Frontal cortex (tissue), 4 donors: ENCODE measurements at places on chromosomes 12 and 14.

DNA sequence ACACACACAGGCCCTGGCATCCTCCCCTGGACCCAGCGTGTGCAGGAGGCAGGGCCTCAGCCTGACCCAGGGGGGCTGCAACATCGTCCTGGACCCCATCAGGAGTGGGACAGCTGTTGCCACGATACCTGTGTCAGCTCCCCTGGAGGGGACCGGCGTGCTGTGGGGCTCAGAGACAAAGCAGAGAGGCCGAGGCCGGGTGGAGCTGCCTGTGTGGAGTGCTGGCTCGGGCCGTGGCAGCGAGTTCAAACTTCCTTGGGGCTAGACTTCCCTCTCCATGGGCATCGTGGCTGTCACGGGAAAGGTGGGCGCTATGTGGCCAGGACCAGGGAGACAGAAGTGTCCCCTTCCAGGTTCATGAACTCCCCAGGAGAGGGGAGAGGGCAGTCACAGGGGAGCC, 155.0 kb upstream of the SFSWAP start:
- no peak for DNase-seq

DNA sequence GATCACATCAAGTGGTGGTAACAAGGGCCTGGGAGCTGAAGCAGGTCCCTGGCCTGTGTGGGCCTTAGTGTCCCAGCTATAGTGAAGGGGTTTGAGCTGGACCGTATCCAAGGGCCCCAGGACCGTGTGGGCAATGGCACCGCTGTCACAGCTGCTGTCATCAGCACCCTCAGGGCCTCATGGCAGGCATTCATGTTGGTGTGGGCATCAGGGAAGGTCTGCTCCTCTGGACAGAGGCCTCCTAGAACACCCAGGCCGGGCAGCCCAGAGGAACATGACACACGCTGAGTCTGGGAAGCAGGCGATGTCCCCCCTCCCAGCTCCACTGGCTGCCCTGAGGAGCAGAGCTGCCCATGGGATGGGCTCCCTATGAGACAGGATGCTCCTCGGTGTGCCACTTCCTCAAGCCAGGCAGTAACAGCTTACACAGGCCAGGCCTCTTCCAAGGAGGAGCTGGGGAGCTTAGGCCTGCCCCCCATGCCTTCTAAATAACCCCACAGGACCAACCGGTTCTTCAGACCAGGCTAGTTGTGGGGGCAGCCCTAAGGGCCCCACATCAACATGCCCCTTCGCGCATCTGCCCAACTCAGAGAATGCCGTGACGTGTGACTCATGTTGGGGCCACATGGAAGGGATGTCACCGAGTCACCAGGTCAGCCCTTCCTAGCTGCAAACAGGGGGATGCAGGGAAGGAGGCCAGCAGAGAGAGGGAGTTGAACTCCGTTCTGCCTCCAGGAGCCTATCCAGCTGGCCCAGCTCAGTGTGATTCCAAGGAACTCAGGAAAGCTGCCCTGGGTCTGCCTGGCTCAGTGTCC, 80.4 kb downstream of the PITPNM2 start:
- DNase-seq, result no peak

- DNase-seq, result no peak
Measured at GRCh38 chr12:129075460-129076208, 222.4 kb downstream of the GLT1D1 start.

- DNase-seq, result no peak
Measured at GRCh38 chr12:26188641-26189040, 6.7 kb upstream of the SSPN start.

DNA sequence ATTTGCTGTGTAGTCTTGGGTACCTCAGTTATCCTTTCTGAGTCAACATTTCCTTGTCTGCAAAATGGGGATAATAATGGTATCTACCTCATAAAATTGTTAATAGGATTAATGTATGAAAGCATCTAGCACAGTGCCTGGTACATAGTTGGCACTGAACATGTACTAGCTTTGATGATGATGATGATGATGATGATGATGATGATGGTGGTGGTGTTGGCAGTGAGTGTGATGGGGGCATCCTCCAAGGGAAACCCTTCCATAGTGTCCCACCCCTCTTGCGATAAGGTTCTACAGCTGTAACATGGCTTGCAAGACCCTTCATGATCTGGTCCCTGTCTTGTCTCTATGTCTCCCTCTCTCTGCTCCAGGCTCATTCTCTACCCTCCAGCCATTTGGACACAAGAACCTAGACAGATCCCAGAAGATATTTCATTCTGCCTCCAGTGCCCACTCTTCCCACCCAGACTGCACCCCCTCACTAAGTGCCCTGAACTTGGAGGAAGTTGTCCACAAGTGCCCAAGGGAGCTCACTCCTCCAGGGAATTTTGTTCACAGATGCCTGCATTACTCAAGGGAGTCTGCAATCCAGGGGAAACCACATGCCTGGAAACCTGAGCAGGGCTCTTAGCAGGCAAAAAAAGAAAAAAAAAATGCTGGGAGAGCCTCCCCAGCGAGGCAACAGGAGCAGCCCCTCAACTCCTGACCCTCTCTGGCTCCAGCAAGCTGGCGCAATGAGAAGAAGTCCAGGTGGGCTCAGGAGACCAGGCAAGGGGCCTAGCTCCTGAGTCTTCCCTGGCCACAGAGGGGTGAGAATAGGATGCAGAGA, 10.1 kb upstream of the BDKRB1 start:
- no peak for DNase-seq

DNA sequence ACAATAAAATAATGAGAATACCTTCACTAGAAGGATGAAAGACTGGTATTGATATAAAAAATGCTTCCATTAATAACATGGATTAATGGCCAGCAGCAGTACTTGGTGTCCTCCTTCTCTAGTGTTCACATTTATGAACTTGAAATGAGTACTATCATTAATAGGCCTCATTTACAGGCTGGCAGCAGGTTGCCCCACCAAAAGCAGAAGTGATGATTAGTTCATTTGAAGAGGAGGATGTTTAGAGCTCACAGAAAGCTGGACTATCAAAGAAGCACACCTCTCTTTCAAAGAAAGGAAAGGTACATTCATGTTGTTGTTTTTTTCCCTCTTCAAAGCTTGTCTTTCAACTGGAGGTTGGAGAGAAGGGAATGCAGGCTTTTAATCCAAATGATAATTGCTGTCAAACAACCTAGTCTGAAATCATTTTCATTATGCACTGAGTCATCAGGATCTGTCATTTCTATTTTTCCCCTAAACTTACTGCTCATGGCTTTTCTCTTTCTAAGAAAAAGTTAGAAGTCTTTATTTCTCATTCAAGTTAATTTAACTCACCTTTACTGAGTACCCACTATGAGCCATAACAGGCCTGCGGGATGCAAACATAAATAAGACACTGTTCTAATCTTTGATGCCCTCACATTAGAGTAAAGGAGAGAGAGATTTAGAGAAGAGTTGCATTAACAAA, 157.9 kb upstream of the GRIP1 start:
- no peak for DNase-seq

GRCh38 chr12:10607885-10608458, 5.4 kb downstream of the MAGOHB start:
- DNase-seq, result no peak
